Cortex of kidney (tissue), 1 donor: ENCODE measurements at places on chromosomes 12 and 14.

GRCh38 chr12:43696154-43696553 is 62.4 kb downstream of the PUS7L start:
- DNase-seq: no peak

GRCh38 chr14:91918186-91918883 is 29.2 kb downstream of the FBLN5 start:
- no peak for DNase-seq

GRCh38 chr12:121955258-121956237 is 37.2 kb downstream of the CFAP251 start:
- DNase-seq: no peak

- DNase-seq: no peak
Observed at GRCh38 chr12:113903381-113903863, 62.7 kb downstream of the RBM19 start.

GRCh38 chr14:24473211-24473610 is 30.6 kb upstream of the SDR39U1 start:
- DNase-seq: no peak

- DNase-seq: no peak
Observed at GRCh38 chr14:38547961-38548490, 292.1 kb upstream of the CLEC14A start.

DNA sequence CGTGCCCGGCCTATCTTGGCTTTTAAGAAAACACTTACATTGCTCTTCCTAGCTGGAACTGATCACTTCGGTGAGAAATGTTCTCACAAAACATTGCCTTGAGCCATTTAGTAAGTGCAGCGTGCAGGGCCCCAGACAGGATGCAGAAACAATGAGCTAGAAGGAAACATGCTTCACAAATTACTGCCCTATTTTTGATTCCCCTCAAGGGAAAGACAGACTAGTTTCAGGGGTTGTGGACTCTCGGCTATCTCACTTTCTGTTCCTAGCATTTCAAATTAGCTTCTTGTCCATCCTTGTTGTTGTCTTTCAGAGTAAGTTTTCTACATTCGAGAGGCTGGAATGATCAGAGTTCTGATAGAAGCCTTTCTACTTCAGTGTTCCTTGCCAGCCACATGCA is 21.6 kb downstream of the TGFB3 start:
- DNase-seq: no peak

DNA sequence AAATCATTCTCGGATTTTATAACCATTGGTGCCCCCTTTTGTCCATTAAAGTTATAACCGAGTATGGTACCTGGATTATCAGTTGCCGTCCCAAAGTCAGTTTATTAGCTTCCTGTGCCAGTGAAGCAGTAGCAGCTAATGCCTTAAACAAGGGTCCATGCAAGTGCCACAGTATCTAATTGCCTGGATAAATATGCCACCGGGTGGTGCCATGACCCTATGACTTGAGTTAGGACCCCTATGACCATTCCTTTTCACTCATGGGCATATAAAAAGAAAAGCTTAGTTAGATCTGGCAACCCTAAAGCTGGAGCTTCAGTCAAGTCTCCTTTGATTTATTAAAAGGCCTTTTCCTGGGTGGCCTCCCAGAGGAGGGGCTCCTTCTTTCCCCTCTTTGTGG is 1314.6 kb downstream of the TMEM121 start:
- no peak for DNase-seq

- DNase-seq: no peak
Observed at GRCh38 chr14:94536836-94537235, 24.4 kb upstream of the SERPINA4 start.

- no peak for DNase-seq
Observed at GRCh38 chr12:1591034-1591433, 3.3 kb downstream of the FBXL14 start.

DNA sequence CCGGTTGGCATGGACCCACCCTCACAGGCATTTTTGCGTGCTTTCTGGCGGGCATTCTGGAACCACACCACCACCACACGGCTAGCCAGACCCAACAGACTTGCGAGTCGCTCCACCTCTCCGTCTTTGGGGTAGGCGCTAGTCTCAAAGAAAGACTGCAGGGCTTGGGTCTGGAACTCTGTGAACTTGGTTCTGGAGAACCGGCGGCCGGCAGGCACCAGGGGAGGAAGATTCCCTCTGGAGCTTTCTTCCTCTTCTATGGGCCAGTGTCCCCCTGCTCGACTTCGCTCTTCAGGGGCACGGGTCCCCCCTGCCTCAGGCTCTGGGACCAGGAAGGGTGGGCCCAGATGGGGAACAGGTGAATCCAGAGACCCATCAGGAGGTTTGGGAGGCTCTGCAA is 26.6 kb downstream of the ZFHX2 start:
- no peak for DNase-seq

GRCh38 chr12:25550186-25550585 is 2.9 kb downstream of the LMNTD1 start:
- no peak for DNase-seq

- DNase-seq: no peak
Observed at GRCh38 chr12:117127933-117128823, 29.0 kb upstream of the TESC start.

GRCh38 chr14:74735125-74735524 is 22.2 kb downstream of the FCF1 start:
- DNase-seq: no peak

DNA sequence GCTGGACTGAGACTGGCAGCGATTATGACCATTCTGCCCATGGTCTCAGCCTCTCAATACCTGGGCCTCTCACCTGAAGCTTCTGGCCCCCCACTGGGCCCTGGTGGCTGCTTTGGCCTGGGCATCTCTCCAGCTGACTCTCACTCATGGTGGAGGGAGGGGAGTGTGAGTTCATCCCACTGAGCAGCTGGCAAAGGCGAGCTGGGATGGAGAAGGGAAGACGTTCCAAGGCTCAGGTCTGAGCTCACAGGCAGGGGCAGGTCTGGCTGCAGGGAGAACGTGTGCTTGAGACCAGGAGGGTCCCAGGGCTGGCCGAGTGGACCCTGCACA is 103.5 kb downstream of the TMEM121 start:
- no peak for DNase-seq

DNA sequence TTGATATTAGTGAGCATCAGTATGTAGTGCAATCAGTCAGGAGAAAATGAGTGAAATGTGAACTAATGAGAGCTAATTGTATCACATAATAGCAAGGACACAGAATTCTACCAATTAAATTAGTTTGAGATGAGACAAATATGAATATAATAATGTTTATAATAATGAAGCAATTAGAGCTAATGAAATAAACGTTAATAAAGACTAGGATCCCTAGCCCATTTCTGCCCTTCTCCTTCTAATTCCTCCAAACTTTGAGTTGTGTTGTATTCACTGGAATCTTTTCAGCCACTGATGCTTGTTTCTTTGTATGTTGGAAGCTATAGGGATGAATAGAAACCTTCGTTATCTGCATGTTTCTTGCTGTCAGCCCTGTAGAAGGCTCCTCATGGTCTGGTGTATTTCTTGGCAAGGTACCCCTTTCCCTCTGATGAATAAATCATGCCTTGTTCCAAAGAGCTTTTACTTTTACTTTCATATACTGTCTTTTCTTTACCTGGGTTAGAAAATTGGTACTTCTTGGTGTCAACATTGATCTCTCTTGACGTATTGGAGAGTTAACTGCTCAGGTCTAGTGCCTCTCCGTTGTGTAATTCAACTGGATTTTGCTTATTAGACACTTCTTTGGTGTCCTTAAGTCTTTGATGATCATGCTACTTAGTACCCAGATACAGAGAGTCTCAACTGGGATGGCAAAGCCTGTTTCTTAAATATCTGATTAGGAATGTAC is 154.8 kb downstream of the PTCSC3 start:
- no peak for DNase-seq

DNA sequence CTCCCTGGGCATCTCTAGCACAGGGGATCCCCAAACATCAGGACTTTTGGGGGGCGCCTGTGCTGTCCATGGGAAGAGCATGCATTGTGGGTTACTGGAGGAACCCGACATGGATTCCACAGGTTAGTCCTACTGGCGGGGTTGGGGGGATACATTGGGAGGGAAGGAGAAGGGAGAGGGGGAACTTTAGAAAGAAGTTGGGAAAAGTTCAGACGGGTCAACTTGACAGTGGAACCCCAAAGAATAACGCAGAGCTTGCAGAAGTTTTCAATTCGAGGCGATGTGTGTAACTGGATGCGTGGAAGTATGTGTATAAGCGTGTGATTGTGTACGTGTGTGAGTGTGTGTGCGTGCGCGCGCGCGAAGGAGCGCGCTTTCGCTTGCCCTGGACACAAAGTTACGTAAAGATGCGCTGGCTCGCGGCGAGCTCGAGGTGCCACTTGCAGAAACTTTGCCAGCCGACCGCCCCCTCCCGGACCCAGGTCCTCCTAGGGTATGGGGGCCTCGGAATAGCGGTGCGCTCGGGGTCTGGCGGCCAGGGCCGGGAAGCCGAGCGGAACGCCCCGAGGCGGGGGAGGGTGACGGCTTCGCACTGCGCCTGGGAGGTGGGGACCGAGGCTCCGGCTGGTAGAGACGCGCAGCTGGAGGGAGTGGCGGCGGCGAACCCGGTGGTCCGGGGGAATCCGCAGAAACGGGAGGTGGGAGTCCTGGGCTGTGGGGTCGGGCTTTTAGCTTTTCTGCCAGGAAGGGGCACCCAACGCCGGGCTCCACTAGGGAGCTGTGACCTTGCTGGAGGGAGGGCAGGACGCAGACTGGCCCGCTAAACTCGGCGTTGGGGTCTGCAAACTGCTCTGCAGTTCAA is 669 bp downstream of the RFX4 start:
- DNase-seq: no peak

GRCh38 chr14:56666716-56667115 is 87.1 kb downstream of the TMEM260 start:
- no peak for DNase-seq

DNA sequence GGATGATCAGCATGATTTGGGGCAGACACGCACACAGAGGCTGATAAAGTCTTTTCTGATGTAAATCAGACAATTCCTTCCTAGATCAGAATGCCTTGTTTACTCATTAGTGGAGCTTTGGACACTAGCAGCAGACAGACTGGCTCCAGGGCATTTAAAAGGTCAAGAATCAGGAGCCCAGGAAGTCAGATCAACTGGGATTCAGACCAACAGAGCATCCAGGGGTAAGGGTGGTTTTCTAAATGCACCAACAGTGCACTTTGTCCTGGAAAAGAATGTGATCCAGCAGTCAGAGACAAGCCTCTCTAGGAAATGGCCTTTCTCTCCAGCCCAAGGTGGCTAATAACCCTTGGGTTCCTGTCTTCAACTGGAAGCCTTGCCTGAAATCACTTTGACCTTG is 405.3 kb downstream of the MED13L start:
- no peak for DNase-seq

GRCh38 chr14:23785208-23785607 is 149.0 kb downstream of the DHRS2 start:
- no peak for DNase-seq

DNA sequence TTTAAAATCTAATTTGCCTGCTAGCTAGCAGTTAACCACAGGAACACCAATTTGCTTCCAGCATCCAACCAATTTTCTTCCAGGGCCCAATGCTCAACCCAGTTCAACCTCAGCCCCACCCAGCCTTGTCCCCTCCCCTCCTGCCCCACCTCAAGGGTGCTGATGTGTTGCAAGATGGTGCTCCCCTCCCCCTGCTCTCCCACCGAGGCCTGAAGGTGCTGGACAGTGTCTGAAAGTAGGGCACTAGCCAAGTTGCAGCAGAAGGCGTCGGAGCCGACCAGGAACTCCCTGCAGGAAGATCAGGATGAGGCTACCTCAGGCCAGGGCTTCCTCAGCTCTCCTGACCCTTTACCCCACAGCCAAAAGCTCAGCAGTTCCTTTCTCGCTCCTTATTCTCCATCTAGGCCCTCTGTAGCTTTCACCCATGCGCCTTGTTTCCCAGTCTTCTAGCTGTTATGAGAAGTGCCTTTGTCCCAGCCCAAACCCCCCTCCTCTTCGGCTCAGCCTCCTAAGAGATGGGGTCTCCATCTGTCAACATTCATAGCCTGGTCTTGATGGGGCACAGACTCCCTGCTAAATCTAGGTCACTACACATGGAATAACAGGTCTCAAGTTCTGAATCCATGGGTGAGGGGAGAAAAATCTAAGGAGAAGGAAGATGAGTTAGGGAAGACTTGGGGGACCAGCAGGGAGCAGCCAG is 3.6 kb downstream of the STAT6 start:
- DNase-seq: no peak

DNA sequence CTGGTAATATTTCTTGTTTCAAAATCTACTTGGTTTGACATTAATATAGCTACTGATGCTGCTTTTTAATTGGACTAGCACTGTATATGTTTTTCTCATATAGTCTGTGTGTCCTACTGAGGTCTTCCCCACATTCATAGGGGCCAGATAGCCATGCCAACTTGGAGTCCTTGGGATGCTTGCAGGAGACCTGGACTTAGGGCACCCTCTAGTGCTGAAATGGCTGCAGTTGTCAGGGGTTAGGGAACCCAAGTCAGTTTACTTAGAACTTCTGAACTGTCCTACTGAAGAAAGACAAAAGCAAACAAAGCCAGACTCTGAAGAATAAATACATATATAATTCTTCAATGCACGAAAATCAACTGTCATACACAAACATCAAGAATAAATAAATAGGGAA is 279.9 kb upstream of the SYT1 start:
- DNase-seq: no peak

DNA sequence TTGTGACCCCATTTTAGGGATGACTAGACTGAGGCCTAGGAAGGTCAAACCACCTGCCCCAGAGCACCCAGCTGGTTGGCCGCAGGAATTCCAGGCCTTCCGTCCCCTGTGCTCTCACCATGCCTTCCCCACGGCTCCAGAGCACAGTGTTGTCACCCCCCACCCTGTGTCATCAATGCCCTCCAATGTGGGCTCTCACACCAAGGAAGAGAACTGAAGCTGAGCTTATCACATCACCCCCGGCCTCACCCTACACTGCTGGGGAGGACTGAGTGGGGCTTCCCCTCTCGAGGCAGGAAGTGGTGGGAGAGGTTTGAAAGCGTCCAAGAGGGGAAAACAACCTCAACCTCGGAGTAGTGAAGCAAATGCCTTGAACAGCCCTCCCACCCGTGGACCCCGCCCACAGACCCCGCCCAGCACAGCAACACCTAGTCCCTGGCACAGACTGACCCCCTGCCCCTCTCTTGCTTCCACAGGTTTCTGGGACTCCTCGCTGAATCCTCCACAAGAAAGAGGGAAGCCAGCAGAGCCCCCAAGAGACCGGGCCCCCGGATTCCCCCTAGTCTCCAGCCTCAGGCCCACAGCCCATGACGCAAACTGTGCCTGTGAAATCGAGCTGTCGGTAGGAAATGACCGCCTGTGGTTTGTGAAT is 97.2 kb downstream of the LGMN start:
- no peak for DNase-seq

DNA sequence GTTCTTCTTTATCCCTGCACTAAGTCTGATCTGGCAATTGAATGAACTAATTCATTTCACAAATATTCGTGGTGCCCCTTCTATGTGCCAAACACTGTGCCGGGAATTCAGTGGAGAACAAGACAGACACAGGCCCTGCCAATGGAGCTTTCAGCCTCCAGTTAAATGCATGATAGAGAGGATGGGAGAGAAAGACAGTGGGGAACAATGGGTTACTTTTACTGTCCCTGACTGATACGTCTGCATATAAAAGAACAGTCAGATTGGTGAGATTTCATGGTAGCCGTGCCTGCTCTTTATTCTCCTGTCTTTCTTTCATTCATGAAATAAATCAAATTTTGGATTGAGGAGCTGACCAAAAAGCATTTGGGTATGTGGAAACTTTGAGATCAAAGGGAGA is 78.5 kb downstream of the TMEM117 start:
- no peak for DNase-seq

- no peak for DNase-seq
Observed at GRCh38 chr14:104735830-104736642, 12.0 kb downstream of the ADSS1 start.
